Psoas muscle (tissue), 8 donors: ENCODE measurements at places on chromosomes 1 and 21. TPM values are rescaled to one million over a fixed set of nuclear protein-coding genes. Genes with fewer than 3 reads are reported as not detected.

C1QB gene
- total RNA-seq, result 34.3 TPM

KCNA3 gene
- 0.16 TPM for total RNA-seq

HES2 gene
- 0.06 TPM for total RNA-seq

SPATA21 gene
- total RNA-seq, result not detected

TMEM61 gene
- 0.54 TPM for total RNA-seq

ERG gene
- total RNA-seq, result 7.6 TPM
